Globus pallidus (tissue), 1 donor: ENCODE measurements at places on chromosomes 3 and 15.

DNA sequence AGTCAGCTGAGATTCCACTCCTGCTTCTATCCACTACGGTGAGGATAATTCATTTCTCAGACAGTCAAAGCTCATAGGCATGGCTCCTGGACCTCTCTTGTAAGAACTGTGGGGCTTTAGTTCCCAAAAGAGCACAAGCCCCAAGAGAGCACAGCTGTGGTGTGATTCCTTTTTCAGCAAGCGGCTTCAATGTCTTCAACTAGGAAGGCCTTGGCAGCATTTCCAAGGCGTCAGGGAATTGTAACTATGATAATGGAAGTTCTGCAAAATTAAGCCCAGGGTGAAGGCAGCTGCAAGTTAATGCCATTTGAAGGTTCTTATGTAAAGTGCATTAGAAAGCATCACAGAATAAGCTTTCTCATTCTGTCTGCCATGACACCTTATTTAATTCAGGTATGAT is 657.1 kb downstream of the GRM7 start:
- DNase-seq, result no peak

DNA sequence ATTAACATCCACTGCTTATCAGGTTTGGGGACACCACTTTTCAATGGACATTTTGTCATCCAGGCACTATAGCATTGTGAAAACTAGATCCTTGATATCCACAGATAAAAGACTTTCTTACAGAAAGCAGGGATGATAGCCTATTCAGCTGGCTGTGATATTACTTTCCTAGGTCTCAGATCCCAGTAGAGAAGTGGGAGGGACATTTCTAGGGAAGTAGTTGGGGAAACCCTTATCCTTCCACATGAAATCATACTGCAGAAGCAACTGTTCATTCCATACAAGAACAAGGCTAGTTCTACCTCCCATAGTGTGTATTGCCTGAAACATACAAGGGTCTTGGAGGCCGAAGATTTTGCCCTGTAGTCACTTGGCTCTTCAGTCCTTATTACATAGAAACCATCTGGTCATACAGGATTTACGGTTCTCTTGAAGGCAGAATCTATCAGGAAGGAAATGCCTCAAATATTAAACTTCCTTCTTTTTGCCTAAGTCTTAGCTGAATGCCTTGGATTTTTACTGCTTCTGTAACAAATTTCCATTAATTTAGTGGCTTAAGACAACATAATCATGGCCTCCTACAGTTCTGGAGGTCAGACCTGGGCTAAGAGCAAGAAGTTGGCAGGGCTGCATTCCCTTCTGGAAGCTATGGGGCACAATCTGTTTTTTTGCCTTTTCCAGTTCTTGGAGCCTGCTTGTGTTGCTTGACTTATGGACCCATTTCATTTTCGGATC is 119.4 kb downstream of the ECT2 start:
- no peak for DNase-seq

DNA sequence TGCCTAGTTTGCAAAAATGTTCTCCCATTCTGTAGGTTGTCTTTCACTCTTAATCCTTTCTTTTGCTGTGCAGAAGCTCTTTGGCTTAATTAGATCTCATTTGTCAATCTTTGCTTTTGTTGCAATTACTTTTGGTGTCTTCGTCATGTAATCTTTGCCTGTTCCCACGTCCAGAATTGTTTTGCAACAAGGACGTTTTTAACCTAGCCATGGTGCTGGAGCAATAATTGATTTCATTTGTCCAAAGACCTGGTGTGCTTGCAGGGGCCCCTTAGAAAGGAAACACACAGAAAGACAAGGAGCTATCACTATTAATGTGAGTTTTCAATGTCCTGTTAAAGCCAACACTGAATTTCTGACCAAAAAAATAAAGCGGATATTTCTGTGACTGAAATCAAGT is 89.1 kb upstream of the GALNT15 start:
- DNase-seq, result no peak

DNA sequence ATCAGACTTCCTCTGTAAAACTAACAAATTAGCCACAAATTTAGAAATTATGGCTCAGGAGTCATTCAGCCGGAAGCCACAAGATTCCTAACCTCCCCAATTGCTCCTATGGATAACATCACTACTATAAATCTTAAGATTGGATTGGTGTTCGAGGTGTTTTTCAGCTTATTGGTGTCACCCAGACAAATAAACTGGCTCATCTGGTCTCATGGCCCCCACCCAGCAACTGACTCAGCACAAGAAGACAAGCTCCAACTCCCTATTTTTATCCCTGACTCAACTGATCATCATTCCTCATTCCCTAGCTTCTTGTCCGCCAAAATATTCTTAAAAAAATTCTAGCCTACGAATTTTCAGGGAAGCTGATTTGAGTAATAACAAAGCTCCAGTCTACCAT is 135.1 kb upstream of the STRIT1 start:
- DNase-seq, result no peak

GRCh38 chr3:196753201-196753600 is 13.5 kb downstream of the PAK2 start:
- DNase-seq, result no peak

DNA sequence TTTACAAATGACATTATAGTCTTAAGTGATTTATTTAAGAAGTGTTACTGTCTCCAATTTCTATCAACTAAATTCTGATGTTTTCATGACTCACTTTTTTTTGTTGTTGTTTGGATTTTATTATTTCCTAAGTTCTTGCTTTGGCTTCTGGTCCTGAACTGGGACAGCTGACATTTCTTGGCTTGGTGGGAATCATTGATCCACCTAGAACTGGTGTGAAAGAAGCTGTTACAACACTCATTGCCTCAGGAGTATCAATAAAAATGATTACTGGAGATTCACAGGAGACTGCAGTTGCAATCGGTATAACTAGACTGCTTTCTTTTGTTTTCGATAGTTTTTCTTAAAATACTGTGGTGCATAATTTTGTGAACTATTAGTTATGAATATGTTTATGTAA is 47.5 kb downstream of the ASTE1 start:
- no peak for DNase-seq
